ENCODE measurements at places on chromosomes 16 and 17.

GRCh38 chr17:1713878-1714426, 3.8 kb upstream of the TLCD2 start:
- DNase-seq, result no peak

- no peak for DNase-seq
Observed at GRCh38 chr16:85651629-85652430, 36.9 kb downstream of the GINS2 start.

DNA sequence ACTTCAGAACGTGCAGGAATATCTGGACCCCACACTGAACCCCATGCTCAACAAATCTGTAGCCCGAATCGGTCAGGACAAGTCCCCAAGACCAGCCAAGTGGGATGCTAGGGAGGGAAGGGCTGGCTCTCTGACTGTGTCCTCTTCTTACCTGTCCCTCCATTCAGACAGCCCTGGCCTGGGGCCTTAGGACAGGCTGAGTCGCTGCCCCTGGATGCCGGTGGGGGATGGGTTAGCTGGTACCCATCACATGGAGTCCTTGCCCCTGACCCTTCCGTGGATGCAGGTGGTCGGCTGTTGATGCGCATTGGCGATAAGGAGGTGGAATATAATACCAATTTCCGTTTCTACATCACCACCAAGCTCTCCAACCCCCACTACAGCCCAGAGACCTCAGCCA, 16.0 kb upstream of the KDM6B start:
- DNase-seq, result no peak

DNA sequence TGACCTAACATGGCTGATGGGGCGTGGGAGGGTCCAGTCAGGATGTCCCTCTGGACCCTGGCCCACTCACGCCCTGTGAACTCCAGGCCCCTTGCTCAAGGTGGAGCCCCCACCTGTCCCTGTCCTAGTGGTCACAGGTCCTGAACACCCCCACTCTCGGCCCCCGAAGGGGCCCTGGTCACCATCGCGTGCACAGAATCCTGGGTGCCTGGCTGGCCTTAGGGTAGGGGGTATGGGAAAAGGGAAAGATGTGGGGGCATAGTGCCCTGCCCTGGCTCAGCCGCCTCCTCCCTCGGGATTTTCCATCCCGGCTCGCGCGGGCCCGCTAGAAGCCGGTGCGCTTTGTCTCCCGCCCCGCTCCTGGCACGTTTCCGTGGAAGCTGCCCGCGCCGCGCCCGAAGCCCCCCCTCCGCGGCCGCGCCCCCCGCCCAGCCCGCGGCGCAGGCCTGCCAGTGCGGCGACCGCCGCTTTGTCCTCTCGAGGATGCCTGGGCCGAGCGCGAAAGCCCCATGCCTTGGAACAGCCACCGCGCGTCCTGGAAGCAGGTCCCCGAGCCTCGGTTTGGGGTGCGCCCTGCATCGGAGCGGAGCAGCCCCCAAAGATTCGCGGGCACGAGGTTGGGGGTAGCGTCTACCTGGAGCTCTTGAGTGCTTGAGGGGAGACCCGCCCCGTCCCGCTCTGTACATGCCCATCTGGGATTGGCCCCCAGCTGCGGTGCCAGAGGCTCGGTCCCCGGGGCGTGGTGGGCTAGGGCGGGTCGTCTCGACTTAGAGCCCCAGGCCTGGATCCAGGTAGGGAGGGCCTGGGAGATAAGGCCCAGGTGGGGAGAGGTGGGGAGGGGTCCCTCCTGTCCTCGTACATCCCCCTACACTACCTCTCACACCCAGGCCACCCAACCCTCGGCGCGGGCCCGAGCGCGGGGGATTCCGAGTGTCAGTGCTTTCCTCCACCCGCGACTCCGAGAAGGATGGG, 1.3 kb downstream of the SMPD3 start:
- DNase-seq, result no peak

- DNase-seq, result no peak
Observed at GRCh38 chr17:82380860-82381702, 9.5 kb downstream of the UTS2R start.

GRCh38 chr17:65219124-65219523, 82.0 kb downstream of the RGS9 start:
- peak; percentile 32 for DNase-seq

DNA sequence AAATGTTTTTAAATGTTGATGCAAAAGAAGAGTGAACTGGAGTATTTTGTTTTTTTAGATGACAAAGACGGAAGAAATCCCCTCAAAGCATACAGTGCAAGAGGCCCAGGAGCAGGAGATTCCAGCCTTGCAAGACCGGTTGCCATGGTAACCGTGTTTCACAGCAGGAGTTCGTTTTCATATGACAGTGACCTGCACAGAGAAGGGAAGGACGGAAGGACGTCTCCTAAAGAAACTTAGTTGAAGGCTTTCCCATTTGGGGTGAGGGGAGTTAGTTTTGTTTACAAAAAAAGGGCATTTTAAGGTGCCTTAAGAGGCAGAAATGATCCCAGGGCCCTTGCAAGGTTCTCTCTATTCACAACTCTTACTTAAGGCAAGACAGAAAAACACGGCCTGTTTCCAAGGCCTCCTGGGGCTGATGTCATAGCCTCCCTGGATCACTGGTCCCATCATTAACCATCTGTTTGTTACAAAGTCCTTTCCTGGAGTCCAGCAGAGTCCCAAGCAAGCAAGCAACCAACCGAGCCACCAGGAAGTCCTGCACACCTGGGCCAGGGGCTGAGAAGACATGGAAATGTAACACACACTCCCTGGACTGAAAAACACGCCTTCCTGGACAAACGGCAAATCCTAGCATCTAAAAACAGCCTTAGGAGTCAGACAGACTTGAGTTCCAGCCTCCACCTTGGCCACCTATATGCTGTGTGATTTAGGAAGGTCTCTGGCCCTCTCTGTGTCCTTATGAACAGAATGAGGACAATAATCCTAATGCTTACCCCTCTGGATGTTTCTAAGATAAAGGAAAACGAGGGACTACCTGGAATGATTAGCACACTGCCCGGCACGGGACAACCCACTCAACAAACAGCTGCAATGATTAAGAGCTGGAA, 30.3 kb upstream of the RPH3AL start:
- no peak for DNase-seq

- no peak for DNase-seq
Observed at GRCh38 chr16:30053376-30054015, 12.1 kb upstream of the ALDOA start.

All from Kasumi-1 (cell line).